Hindlimb muscle (tissue), 1 donor: ENCODE measurements at places on chromosomes 1 and 21. TPM values are rescaled to one million over a fixed set of nuclear protein-coding genes. Genes with fewer than 3 reads are reported as not detected.

DNA sequence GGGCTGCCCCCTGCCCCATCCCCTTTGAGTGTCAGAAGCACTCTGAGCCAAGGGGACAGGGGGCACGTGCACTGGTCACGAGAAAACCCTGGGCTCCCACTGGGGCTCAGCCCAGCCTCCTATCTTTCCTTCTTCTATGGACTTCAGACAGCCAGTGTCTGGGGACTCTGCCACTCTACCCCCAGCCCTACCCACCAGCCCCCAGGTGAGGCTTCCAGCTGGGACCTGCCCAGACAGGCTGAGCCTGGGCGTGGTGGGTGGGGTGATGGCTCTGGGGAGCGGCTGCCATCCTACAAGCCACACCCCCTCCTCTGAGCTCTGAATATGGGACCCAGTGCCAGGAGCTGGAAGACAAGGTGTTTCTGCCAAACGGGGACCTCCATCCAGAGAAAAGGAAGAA is 8.0 kb upstream of the SFN start:
- DNase-seq = no peak

GRCh38 chr1:212721388-212722247 is 22.0 kb upstream of the BATF3 start:
- no peak for DNase-seq

- DNase-seq = no peak
Observed at GRCh38 chr21:28801906-28802305, 190.8 kb downstream of the LTN1 start.

- DNase-seq = no peak
Observed at GRCh38 chr21:43648171-43648570, 11.1 kb downstream of the HSF2BP start.

- no peak for DNase-seq
Observed at GRCh38 chr1:179323436-179323835, 29.8 kb downstream of the SOAT1 start.

- no peak for DNase-seq
Observed at GRCh38 chr1:45337630-45338325, 2.2 kb upstream of the TOE1 start.

DNA sequence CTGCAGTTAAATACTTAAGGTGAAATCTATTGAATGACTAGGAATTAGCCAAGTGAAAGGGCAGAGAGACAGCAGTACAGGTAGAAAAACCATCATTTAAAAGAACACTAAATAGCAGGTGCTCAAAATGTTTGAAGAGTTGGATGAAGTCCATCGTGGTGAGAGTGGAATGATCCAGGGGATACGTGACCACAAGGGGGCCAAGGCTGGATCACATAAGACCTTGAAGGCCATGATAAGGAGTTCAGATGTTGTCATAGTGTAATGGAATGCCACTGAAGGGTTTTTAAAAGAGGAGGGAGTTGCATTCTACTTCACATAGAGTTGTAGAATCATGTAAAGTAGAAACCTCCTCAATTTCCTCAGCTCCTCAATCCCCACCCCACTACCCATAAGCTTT is 34.8 kb upstream of the HOOK1 start:
- DNase-seq = no peak

DNA sequence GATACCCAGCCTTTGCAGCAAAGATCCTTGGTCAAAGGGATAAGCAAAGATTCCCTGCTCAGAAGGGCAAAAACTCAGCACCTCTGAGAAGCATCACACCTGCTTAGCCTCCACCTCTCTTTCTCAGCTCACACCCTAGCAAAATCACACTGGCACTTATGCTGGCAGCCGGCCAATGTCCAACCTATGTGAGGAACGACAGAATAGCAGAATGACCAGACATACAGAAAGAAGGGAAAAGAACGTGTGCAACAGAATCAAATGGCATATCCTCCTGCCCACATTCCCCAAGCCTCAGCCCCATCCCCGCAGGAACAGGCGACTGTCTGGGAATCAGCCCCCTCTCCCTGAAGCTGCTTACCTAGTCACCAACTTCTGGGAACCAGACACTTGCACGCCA is 664 bp upstream of the ADORA3 start:
- DNase-seq = no peak

DNA sequence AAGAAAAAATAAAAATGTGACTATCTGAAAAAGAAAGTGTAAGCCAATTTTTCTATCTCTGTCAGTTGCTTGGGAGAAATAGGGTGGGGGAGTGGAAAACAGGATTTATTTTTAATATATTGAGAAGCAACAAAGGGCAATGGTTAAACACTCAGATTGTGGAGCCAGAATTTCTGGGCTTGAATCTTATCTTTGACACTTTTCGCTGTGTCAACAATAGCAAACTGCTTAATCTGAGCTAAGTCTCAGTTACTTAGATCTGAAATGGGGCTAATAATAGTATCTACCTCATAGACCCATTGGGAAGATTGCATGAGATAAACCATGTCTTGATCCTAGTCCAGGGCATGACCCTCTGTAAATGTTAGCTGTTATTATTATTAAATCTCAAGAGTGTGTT is 468.1 kb downstream of the ADGRL2 start:
- DNase-seq = peak; percentile 13

GRCh38 chr1:59771361-59771760 is 43.4 kb upstream of the HOOK1 start:
- no peak for DNase-seq

Gene LORICRIN
- not detected for polyA plus RNA-seq

Gene NHLH2
- polyA plus RNA-seq = 0.10 TPM

Gene RUNX3
- polyA plus RNA-seq = 0.72 TPM

Gene PLA2G2F
- polyA plus RNA-seq = not detected
